ENCODE measurements at places on chromosomes 6 and 20.

DNA sequence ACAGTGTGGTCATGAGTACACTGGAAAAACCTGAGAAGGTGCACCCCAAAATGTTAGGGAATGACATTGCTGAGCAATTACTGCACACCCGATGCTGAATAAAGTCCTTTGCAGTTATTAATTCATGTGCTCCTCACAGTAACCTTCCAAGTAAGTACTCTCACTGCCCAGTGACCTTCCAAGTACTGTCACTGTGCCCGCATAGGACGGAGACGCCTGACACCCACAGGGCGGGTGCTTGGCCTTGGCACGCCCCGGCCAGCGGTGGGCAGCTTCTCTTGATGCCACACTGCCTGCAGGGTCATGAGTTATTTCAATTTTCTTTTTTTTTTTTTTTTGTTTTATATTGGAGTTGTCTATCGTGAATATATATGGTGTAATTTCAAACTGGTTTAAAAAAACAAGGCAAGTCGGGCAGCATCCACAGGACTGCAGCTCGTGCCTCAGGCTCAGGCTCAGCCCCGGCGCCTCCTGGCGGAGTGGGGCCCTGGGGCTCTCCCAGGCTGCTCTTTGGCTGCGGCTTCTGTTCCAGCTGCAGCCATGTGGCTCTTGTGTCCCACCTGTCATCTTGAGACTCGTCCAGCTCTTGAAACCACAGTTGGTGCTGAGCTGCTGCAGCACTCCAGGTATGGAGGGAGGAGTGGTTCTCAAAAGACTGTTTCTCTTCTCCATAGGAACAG, 27.0 kb downstream of the PNLDC1 start:
- H3K4me1 ChIP-seq: peaks cover 10% of the 10 kb centered on the region
- H3K4me3 ChIP-seq: no peak overlapping the region
- H3K27ac ChIP-seq: no peak overlapping the region
- no peak for DNase-seq
- no peaks in the 10 kb centered on the region for H3K27me3 ChIP-seq
- no peaks in the 10 kb centered on the region for H3K36me3 ChIP-seq

DNA sequence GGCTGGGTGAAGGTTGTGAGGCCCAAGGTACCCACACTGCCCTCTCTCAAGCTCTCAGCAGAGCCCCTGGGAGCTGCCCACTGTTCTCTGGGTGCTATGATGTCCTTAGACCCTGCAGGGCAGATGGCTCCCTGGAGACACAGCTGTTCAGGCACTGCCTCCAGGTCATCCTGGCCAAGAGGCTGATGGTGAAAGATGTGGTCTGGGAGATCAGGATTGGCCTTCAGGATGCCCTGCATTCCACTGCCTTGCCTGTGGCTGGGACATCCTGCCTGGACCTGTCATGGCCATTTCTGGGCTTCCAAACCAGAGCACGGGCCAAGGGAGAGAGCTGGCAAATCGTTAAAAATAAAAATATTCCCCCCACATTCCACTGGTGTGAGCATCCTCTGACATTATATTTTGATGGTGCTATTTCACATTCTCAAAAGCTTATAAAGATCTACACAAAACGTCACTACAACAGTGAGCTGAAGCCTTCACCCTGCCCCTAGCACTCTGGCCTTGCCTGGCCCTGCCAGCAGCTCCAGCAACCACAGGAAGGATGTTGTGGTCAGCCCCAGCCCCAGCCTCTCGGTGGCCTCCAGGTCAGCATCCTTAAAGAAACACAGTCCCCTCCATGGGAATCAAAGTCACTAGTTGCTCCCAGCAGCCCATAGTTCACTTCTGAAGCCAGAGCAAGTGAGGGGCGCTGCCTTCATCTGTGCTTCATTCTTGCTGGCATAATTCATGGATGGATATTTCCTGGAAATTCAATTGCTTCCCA, 13.5 kb upstream of the KCNK16 start:
- no peak overlapping the region for H3K4me3 ChIP-seq
- no peaks in the 10 kb centered on the region for H3K36me3 ChIP-seq
- peaks cover 19% of the 10 kb centered on the region for H3K4me1 ChIP-seq

DNA sequence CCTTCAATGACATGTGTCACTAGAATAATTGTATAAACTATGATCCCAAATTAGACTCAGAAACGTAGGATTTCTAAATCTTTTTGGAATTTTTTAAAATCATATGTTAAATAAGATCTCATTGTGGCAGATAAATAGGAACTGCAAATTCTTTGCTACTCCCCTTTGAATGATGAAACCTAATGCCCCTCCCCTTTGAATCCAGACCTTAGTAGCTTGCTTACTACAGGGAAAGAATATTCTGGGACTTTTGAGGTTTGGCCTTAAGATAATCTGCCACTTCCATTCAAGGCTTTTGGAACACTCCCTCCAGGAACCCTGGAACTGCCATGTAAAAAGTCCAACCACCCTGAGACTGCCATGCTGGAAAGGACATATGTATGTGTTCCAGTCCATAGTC, 7.1 kb downstream of the TDP2 start:
- no peak overlapping the region for H3K4me3 ChIP-seq
- DNase-seq: no peak
- H3K27me3 ChIP-seq: no peaks in the 10 kb centered on the region
- H3K27ac ChIP-seq: no peak overlapping the region
- peaks cover 8% of the 10 kb centered on the region for H3K4me1 ChIP-seq

DNA sequence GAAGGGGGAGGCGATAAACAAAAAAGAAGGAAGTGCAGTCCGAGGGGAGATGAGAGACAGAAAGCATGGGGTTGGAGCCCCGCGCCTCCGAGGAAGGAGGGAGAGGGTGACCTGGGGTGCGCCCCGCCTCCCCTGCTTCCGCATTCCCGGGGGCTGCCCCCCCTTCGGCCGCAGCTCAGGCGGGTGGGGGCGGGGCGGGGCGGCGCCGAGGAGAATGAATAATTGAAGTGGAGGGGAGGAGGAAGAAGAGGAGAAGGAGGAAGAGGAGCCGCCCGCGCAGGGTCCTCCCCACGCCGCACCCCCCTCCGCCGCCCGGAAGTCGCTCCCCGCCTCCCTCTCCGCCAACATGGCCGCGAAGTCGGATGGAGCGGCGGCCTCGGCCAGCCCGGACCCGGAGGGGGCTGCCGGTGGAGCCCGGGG, at the start of gene XKR7:
XKR7 (plus strand) TSS at position 322 of the 420 bp plus-strand sequence; CDS start at position 347, 25 bp downstream.
- H3K27me3 ChIP-seq: peaks cover 95% of the 10 kb centered on the region
- no peaks in the 10 kb centered on the region for H3K36me3 ChIP-seq
- DNase-seq: peak; percentile 23

Measured in neural crest cell (in vitro differentiated cells).